ENCODE measurements at places on chromosomes 11 and 22.
A peak's percentile ranks its signal among the peaks of the same experiment; 100 is the strongest.

- DNase-seq: no peak
These were observed 2.0 kb downstream of the FAM83F start for GRCh38 chr22:39996732-39997131.

- DNase-seq: no peak
These were observed 43.2 kb downstream of the NAT10 start for GRCh38 chr11:34148504-34149165.

GRCh38 chr11:11899401-11899800 lies 57.6 kb downstream of the USP47 start:
- DNase-seq: no peak

DNA sequence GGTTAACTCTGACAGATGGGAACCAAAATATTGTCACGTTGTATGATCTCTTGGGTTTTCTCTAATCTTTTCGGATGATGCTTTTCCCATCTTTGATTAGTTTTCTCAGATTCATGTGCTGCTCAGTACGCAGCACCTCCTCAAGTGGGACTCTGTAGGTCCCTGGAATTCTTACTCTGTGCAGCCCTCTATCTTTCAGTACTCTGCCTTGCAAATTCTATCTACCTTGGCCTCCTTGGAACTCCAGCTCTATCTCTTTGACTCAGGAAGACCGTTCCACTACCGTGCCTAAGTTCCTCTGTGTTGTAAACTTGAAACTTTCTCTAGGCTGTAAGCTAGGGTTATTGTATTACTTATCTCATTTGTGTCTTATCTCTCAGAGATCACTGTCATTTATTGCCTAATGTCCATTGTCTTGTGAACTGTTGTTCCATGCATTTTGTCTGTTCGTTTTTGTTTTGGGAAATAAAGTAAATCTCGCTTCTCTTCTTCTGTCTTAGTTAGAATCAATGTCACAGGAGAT lies 20.1 kb upstream of the CHORDC1 start:
- DNase-seq: no peak

DNA sequence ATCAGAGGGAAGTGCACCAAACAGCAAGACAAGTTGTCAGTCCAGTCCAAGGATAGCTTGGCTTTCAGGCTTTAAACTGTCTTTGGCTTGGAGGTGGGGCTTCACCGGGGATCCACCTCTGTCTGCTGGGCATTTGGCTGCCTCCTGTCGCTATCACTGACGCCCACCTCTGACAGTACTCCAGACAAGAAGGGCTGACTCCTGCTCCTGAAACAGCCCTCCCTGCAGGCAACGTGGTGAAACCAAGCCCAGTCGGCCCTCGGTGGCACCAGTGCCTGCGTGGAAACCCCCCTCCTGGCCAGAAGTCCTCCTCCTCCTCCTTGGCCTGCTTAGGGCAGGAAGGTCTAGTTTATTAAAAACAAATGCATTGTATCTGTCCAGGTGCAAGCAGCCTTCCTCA lies 16.9 kb downstream of the DHCR7 start:
- DNase-seq: no peak

DNA sequence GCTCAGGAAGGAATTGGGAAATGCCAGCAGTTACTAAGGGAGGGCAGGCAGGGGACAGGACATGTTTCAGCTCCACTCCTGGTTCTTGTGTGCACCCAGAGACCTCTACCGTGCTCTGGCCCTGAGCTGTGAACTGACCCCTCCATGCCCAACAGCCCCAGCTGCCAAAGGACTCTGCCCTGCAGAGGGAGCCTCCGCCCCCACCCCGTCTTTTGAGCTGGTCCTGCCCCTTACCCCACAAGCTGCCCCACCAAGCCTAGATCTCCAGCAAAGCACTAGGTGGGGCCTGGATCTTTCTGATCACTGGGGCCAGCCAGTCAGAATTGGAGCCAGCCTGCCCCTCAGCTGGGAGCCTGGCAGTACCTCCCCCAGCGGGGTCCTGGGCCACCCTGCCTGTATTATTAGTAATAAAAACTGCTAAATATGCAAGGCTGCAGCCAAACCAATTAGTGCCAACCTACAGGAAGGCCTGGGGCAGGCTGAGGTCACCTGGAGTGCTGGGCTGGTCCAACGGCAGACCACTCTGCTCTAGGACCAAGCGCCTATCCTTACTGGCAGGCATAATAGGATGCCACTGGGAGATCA lies 23.9 kb upstream of the DRICH1 start:
- DNase-seq: no peak

DNA sequence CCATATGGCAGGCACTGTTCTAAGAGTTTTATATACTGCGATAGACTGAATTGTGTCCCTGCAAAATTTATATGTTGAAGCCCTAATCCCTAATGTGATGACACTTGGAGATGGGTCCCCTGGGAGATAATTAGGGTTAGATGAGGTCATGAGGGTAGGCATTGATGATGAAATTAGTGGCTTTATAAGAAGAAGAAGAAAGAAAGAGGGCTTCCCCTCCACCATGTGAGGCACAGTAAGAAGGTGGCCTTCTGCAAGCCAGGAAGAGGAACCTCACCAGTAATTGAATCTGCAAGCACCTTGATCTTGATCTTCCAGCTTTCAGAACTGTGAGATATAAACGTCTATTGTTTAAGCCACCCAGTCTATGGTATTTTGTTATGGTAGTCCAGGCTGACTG lies 46.6 kb upstream of the TENM4 start:
- no peak for DNase-seq

- no peak for DNase-seq
These were observed 390.9 kb downstream of the DLG2 start for GRCh38 chr11:85236211-85236610.

GRCh38 chr11:128399251-128400121 lies 187.9 kb downstream of the ETS1 start:
- no peak for DNase-seq

- DNase-seq: no peak
These were observed 5.3 kb upstream of the GALR3 start for GRCh38 chr22:37817705-37818408.

DNA sequence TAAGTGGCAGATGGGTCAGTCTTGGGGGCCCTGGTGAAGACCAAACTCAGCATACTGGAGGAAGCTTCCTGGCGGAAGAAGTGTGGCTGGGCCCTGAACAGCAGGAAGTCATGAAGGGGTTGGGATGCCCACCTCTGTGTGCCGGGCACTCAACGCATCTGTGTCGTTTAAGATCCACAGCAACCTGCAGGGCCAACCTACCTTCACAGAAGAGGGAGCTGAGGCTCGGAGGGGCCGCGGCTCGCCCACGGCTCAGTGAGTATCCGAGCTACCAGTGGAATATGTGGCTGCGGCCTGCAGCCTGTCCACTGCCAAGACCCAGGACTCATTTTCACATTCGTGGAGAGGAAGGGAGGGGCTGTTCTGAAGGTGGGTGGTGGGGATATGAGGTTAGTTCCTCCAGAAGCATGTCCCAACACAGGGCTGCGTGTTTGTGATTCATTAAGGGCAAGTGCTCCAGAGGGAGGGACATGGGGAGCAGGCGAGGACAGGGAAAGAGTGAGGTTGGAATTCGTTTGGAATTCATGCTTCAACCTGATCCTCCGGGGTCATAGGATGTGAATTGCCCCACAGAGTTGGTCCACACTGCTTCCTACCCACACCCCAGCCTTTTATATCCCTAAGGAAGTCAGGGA lies 99.6 kb downstream of the MPPED1 start:
- DNase-seq: no peak

GRCh38 chr11:45178890-45179671 lies 32.6 kb downstream of the PRDM11 start:
- DNase-seq: no peak

DNA sequence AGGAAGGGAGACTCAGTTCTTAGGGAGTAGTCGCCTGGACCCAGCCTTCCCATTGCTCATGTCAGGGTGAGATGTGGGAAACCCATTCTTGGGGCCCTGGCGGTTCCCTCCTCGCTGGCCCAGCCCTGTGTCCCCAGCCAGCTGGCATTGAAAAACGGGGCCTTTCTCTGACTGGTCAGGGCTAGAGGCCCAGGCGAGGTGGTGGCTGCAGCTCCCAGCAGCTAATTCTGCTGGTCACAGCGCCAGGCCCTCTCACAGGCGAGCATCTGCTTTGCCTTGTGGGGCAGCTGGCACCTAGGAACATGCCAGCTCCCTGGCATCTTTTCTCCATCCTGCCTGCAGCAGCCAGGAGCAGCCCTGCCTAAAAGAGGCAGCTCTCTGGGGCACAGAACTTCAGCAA lies 20.1 kb downstream of the TSPAN18 start:
- peak; percentile 81 for DNase-seq

DNA sequence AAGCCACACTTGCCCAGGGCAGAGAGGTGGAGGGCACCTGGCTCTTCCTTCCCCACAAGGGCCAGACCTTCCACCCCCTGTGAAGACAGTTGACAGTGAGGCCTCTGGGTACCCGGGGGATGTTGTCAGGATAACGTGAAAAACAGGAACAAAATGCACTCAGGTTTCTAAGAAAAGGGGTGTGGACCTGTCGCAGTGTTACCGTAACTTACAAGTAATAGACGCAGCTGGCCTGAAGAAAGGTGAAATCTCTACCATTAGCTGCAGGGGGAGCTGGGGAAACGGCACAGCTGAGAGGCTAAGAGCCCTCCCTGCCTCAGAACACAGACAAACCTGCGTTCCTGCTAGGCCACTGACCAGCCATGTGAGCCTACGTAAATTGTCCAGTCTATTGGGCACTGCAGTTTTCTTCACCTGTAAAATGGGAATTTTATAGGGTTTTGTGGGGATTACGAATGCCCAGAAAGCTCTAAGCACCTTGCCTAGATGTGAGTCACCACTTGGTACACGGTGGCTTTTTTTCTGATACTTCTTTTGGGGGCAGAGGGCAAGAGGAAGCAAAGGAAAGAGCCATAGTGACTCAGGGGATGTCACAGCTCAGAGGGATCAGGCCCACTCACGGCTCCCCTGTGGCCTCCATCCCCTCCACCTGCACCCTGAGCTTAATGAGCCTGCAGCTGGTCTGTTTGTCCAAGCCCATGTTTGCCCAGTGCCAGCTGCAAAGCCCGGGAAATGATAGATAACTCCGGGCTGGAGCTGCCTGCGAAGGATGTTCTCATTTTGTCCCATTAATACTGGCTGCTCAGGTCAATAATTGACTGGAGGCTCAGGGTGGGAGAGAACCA lies 18.4 kb upstream of the CABP7 start:
- DNase-seq: no peak

DNA sequence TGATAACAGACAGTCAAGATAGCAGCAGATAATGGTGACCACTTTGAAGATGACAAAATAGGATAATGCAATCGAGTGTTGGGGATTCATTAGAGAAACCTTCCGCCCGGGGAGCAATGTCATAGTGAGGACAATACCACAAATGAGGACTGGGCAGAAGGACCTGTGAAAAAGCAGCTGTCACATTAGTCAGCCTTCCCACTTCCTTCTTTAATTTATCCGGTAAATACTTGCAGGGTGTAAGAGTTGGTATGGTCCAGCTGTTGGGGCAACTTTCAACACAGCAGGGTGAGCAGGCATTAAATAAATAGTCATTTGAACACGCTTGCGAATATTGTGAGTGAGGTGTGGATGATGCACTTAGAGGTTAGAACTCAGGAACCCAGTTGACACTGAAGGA lies 132.5 kb upstream of the KIRREL3 start:
- DNase-seq: no peak

DNA sequence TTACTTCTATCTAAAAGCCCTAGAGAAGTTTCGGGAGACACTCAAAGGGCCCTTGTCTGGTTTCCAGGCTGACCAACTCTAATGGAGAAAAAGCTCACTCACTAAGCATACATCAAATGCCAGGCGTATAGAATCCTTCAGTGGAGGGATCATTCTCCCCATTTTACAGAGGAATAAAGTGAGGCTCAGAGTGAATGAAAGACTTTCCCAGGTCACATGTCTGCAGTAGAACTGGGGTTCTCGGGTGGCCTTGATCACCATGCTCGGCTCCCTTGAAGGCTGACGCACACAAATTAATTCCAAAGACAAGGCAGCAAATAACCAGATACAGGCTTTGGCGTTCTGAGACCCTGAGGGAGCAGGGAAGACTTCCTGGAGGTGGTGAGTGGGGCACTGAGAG lies 60.0 kb downstream of the THAP12 start:
- DNase-seq: no peak

- no peak for DNase-seq
These were observed 56.2 kb upstream of the RCN1 start for GRCh38 chr11:32034680-32035079.

DNA sequence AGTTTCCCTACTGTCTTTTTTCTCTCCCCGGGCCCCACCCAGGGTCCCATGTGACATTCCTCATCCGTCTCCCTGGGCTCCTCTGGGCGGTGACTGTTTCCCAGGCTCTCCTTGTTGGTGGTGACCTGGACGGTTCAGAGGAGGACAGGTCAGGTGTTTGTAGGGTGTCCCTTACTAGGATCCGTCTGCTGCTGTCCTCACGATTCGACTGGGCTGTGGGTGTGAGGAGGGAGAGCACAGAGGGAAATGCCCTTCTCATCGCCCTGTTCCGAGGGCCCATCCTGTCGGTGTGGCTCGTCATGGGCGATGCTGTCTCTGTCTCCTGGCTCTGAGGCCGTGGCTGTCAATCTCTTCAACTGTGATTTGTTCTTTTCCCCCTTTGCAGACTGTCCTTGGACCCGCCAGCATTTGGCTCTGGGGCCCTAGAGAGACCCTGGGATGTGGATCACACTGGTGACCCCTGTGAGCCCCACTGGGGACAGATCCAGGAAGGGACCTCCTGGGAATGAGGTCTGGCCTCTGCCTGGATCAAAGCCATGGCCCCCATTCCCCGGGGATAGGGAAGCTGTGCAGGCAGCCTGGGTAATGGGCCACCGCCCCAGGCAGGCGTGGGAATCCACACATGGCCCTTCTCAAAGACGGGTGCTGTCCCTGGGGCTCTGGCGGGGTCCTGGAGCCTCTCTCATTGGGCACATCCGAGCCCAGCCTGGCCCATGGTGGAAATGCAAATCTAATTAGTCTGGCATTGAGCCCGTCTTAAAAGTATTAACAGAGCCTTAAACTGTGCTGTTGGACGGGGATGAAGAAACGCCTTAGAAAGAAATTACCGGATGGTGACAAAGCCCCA lies 46.8 kb upstream of the KCNQ1OT1 start:
- DNase-seq: no peak

DNA sequence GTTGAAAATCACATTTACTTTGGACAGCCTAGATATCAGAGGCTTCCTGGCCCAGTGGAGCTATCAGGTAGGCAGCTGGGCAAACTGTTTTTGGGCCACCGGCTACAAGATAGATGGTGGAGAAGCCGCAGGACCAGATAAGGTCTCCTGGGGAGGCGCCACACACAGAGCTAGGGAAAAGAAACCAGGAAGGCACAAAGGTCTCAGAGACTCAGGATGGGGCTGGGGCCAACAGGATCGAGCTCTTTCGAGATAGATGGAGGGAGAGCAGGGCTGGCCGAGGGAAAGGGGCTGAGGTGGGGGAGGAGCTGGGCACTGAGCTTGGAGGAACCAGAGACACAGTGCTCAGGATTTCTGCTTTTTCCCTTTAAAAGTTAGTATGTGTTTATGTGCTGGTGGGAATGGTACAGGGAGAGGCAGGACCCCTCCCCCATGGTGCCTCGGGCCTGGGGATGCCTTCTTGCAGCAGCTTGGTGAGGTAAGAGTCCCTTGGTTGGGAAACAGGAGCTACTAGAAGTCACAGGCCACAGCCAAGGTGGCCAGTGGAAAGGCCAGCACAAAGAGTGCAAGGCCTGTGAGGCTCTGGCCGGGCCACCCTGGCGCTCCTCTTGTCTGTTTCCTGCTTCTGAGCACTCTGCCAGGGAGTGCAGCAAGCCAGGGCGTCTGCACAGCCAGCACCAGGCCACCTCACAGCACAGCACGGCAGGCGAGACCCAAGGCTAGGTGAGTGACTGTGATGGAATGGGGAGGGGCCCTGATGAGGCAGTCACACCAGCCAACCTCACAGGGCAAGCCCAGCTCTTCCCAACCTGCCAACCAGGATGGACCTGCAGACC lies 11.5 kb upstream of the NAP1L4 start:
- no peak for DNase-seq

GRCh38 chr11:129992161-129992944 lies 10.3 kb downstream of the PRDM10 start:
- no peak for DNase-seq
